Activated T-helper 9 cell treated with anti-CD3 and anti-CD28 coated beads, Interleukin-2, amount 50 U/mL, for 16 hours (primary cell): ENCODE measurements at places on chromosomes 1 and 21.

- no peak for DNase-seq
These were observed 45.5 kb upstream of the RAVER2 start for GRCh38 chr1:64699327-64699726.

DNA sequence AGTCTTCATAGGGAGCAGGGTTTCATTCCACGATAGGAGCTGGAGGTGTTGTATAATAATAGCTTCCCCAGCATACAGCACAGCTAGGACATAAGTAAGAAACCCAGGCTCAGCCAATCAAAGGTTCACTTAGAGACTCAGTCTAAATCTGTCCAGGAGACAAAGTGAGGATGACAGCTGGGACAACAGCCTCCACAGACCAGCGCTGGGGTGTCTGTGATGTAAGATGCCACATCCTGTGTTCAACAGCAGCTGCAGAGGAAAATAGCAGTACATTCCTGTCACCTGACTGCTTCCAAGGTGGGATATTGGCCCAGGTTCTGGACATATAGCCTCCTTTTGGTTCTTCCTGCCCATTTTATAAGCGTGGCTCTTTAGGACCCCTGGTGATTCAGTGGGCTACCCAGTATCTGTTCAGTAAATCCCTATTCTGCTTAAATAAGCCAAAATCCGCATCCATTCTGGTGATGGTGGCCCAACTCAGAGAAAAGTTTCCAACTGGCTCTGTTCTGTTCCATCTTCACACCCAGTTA, 176.8 kb upstream of the SYT6 start:
- DNase-seq = no peak

GRCh38 chr1:179781962-179782361, 38.9 kb downstream of the FAM163A start:
- DNase-seq = no peak

DNA sequence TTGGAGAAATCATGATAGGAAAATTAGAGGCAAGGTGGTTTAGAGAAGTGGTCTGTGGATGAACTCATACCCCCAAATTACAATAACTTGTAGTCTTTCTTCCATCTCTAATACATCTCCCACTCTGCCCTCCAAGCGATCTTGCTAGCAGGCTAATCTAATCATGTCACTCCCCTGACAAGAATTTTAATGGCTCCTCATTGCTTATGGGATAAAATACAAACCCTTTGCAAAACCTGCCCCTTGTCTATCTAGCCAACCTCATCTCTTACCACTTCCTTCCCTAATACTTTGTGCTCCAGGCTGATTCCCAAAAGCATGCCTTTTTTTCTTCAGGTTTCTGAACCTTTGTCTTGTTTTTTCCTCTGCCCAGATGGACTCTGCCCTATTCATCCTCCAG, 71.3 kb upstream of the LRRN2 start:
- DNase-seq = no peak

DNA sequence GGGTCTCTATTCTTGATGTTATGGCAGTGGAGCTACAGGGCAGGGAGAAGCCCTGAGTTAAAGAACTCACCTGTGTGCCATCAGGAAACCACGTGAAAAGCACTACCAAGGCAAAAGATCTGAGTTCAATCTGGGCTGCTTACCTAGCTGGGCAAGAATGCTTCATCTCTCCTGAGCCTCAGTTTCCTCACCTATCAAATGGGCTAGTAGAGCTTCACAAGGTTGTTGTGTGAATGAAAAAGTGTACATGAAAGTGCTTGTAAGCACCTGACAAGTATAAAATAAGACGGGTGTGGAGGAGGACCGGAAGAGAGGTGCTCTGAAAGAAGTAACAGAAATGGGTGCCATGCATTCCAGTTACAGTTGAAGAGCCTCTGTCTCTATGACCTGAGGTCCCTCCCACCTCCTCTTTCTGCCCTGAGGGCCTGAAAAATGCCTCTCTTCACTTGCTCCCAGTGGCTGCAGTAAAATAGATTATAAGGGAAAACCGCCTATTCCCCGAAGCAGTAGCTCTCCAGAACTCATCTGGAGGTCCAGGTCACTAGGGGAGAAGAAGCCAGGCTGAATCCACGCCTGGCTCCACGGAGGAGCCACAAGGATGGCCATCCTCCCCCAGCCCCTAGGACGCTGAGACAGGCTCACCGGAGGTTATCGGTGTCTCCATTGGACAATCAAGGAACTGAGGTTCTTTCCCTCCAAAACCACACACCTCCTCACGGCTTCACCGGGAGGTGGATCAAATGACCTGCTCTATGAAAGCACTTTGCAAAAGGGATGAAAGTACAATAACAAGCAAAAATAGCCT, 1.4 kb downstream of the GPR161 start:
- DNase-seq = no peak

GRCh38 chr1:234134878-234135277, 230.4 kb downstream of the SLC35F3 start:
- DNase-seq = no peak

DNA sequence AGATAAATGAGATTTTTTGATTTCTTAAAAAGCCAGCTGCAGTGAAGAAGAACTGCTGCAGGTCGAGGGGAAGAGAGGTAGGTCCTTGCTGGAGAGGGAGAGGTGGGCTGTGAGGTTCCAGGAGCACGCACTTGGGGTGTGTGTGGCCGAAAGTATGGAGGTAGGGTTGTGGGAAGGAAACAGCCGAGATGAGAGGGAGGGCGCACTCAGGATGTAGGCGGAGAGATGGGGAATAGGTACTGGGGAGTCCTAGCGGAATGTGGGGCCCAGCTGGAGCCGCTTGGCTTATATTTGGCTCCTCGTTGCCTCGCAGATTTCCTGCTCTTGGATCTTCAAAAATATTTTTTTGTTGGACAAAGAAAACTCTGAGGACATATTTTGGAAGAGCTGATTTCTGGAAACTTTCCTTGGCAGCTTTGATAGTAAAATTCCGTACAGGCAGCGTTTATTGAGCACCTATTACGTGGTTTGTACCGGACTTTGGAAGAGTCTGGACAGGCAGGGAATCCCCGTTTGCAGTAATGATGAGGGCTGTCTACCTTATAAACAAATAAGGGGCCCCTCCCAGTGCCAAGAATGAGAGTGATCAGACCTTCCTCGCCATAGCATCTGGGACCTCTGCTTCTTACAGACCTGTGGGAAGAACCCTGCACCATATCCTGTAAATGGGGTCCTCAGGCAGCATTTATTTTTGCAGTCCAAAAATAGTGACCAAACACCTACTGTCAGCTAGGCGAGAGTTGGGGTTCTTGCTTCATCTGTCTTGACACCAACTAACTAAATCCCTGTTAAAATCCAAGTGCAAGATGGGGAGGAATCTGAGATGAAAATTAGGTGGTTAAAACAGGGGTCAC, 1.5 kb downstream of the LRRC8D start:
- DNase-seq = no peak

DNA sequence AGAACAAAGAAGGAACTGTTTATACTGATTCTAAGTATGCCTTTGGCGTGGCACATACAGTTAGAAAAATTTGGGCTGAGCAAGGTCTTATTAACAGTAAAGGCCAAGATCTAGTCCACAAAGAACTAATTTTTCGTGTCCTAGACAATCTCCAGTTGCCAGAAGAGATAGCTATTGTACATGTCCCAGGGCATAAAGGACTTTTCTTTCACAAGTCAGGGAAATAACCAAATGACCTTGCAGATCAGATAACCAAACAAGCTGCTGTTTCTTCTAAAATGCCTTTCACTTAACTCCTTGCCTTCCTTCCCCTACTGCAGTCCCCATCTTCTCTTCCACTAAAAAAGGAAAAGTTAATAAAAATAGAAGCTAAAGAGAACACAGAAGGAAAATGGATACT, 4.0 kb downstream of the TEX50 start:
- DNase-seq = no peak

DNA sequence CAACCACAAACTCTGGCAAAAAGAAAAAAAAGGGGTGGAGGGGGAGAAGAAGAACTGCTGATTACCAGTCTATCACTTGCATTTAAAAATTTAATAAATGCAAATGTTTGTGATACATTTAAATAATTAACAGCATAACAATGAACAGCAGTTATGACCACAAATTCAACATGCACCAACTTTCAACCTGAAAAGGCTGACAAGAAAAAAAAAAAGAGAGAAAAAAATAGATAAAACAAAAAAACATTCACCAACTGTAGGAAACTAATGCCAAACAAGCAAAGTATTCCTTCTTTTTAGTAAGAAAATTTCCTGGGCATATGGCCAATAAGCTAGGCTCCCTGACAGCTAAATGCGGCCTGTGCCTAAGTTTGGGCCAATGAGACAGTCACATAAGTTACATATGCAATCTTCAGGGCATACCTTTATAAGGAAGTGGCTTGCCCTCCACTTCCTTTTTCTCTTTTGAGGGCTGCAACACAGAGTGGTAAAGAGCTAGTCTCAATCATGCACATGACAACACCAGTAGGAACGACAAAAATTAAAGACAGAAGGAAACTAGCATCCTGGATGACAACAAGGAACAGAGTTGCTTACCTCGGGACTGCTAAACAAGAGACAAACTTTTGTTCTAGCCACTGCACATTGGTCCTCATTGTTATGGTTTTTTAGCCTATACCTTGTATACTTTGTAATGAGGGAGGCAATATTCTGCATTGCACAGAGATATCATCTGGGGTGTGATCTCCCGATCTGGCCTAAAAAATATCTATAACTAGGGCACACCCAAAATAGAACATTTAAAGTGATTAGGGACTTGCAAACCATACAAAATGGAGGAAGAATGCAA, 24.2 kb upstream of the PHTF1 start:
- peak; percentile 15 for DNase-seq

- DNase-seq = no peak
These were observed 19.7 kb upstream of the ADGRB2 start for GRCh38 chr1:31783846-31784245.

GRCh38 chr1:165389609-165390008, 33.1 kb upstream of the LMX1A start:
- no peak for DNase-seq

- DNase-seq = no peak
These were observed 68.1 kb upstream of the AK4 start for GRCh38 chr1:65079941-65080340.
